Stimulated activated CD4-positive, alpha-beta T cell treated with anti-CD3 and anti-CD28 coated beads, Interleukin-12 subunit alpha, Interleukin-12 subunit beta, amount 100 ng/mL, for 4 hours (primary cell): ENCODE measurements at places on chromosomes 2 and 18.

DNA sequence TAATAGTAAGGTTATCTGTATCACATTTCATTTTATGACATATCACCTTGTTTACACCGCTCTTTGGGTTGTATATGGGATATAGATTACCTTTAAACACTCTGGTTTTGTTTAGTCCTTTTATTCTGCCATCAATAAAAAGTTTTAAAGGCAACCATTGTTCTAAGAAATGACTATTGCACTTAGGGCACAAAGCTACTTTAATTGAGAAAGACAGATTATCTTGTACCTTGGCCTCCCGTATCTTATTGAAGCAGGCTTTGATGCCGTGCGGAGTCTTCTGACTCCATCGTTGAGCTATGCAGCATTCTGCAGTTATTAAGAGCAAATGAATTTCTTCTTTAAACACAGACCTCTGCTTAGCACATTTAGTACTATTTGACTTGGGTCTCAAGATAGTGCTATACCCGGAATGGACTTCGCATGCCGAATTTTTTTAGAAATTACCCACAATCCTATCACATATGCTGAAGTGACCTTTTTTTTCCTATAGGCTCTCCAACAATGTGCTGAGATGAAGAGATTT is 16.7 kb downstream of the PKDCC start:
- DNase-seq: no peak

- DNase-seq: no peak
These were observed 112.1 kb downstream of the MCFD2 start for GRCh38 chr2:46803547-46803878.

DNA sequence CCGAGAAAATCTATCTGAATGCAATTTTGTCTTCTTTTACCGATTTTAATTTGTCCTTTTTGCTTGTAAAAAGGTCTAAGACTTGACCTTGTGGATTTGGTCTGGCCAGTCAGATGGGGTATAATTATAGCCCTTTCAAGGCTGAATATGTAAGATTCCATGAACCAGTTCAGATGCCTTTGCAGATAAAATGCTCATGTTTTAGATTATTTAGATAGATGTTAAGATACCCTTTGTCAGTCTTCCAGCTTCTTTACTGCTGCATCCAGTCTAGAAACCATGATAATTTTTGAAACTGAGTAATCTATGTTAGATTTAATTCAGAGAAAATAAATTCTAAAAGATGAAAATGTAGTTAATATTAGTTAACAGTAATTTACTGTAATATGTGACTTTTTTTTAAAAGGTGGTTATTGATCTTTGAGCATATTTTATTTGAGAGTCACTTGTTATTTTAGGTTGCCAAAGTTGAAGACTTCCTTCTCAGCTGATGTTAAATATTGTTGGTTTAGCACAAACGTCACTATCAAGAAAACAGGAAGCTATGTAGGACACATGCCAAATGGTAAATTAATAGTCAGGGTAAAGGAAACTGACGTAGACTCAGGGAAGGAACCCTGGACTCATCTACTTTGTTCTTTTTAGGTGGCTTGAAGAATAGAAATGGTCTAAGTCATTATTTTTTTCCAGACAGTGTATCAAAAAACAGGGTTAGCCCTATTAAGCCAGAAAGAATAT is 29.8 kb downstream of the BABAM2 start:
- no peak for DNase-seq

DNA sequence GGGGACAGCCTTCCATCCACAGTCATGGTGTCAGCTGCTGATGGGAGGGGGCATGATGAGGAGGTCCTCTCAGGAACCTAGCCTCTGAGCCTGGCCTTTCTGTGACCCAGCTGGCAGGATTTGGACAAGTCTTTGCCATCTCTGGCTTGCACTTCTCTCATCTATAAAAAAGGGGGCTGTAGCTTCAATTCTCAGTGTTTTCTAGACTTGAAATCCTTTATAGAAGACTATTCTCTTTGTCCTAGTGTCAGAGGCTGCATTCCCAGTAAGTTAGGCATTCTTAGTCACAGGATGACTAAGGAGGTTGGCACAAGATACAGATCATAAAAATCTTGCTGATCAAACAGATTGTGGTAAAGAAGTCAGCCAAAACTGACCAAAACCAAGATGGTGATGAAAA is 958.5 kb downstream of the CNTNAP5 start:
- DNase-seq: no peak

GRCh38 chr2:191544461-191545062 is 133.4 kb upstream of the NABP1 start:
- DNase-seq: no peak

GRCh38 chr18:11906926-11907874 is 917 bp downstream of the MPPE1 start:
- no peak for DNase-seq

- no peak for DNase-seq
These were observed 14.8 kb downstream of the ASPRV1 start for GRCh38 chr2:69946351-69947324.

GRCh38 chr2:37671009-37671815 is at the start of gene CDC42EP3:
CDC42EP3 (minus strand) TSS chr2:37671642; CDS start chr2:37646587, 25,055 bp downstream.
- peak; percentile 77 for DNase-seq

DNA sequence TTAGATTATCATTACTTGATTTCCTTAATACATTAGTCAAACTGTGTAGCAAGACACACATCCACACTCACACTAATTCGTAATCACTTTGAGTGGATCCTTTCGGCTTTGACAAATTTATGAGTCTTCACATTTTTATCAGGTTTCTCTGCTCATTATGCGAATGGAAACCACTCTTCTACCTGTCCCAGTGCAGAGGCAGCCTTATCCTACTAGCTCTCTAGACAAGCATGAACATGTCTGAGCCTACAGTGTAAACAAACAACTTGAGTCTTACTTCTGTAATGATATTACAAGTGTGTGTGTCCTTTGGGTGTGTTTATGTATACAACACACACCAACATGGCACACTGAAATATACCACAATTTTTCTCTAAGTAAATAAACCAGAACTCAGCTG is 361.9 kb upstream of the CHST9 start:
- DNase-seq: no peak

DNA sequence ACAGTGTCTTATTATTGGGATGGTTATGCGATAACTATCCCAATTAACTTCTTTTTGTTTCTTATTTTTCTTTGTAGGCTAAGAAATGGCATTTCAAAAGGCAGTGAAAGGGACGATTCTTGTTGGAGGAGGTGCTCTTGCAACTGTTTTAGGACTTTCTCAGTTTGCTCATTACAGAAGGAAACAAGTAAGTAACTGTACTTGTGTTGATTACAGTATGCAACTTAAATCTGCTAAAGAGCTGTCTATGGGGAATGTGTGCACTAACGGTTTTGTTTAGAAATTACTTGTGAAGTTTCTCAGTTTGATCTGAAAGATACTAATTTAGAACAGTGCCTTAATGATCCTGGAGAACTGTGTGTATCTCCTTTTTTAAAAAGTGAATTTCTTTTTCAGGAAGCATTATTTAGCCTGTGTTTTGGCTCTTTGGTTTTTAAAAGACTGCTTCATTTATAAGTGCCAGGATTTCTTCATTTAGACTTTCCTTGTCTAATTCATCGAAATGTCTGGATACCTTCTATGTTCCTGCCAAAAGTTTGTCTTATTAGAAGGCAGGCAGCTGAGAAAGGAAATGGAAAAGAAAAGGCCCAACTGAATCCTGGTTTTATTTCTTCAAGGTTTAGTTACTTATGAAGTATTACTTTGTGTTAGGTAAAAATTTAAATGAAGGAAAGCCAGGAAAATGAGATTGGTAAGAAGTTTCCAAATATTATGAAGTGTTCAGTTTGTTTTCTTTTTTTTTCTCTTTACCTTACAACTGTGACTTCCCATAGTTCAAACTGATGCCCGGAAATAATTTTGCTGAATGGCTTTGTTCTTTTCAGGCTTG is 40.1 kb downstream of the GPD2 start:
- DNase-seq: no peak

- DNase-seq: no peak
These were observed 43.1 kb upstream of the ATP8B1 start for GRCh38 chr18:57846258-57846657.

DNA sequence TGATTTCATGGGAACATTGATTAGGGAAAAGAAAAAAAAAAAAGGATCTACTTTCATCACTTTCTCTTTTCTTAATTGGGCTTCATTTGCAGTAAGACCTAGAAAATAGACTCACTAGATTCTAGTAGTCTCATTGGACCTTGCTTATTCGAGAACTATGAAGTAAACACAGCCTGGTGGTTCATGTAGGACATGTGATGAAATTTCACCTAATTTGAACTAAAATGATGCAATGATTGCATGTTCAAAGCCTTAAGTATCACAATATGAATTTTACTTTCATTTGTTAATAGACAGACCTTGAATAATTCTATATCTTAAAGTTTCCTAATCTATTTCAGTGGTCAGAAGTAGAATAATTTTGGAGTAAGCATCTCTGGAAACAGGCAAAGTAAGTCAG is 688.9 kb upstream of the NRXN1 start:
- DNase-seq: no peak

GRCh38 chr2:181814057-181814491 is 77.5 kb upstream of the ITPRID2 start:
- DNase-seq: no peak

GRCh38 chr18:55448420-55448819 is 139.6 kb downstream of the TCF4 start:
- no peak for DNase-seq

GRCh38 chr2:179172894-179173293 is 91.7 kb downstream of the SESTD1 start:
- DNase-seq: no peak

- DNase-seq: no peak
These were observed 75.5 kb upstream of the ST8SIA3 start for GRCh38 chr18:57276829-57277228.

DNA sequence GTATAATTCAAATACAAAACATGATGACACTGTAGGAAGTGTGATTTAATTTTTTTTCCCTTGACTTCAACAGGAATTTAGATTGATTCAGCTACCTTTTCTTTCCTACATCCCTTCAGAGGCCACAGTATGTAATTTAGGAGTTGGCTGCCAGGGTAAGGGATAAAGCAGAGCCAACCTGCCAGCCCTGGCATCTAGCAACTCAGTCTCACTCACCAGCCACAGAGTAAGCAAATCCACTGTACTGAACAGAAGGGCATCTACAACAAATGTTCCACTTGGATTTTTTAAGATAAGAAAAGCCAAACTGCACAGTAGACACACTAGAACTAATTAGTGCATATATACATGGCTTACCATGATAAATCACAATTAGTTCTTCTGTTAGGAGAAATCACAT is 54.3 kb upstream of the PEX13 start:
- DNase-seq: no peak

DNA sequence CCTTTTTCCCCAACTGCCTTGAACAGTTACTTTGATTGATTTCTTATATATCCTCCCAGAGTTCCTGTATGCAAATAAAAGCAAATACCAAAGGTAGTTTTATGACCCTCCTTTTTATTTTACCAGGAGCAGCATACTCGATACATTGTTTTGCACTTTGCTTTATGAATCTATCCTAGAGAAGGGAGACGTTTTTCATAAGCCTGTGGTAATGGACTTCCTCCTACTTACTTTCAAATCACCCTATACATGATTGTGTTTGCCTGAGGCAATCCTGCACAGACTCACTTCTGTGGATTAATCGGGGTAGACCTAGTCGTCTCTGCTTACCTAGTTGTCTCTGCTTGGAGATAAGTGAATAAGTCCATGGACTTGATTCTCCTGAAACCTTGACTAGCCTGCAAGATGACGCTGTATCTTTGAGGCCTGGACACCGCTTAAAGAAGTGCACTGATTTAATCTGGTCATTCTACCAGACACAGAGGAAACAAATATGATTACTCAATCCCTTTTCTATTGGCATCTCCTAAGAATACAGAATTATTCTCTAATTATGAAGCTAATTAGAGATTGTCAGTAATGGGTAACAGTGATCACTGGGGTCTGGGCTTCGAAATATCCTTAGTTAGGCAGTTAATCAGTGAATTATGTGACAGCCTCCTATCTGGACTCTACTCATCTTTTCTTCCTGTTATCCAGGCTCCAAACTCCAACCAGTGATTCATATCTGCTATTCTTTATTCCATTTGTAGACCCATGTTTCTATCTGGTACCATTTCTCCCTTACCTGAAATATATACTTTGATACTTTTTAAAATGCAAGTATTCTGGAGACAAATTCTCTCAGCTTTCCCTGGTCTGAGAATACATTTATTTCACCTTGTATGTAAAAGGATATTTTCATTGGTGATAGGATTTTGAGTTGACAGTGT is 447.4 kb upstream of the TRIB2 start:
- DNase-seq: no peak

DNA sequence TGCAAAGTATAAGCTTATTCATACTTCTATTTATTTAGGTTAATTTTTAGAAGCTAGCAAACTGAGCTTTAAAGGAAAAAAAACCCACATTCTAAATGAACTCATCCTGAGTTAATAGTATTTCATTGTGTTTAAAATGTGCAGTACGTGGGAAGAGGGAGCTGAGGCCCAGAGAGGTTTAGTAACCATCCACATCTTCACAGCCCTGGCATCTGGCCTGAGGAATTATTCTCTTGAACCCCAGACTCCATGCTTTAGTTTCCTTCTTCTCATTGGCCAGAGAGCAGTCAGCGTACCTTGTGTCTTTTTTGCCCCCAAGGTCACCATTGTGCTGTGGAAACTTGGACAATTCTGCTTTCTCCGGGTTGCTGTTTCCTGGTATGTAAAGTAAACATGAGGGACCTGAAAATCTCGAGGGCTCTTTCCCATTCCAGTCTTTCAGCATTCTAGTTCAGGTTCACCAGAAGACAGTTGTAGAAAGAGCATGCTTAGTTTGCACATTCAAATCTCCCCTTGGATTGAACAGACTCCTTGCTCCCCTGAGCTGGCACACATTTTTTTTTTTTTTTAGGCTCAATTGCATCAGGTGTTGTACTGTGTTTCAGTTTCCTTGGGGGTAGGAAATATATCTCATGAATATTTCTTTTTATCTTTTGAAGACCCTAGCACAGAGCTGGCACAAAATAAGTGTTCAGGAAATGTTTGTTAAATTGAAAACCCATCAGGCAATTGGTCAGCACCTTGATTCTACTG is 81.4 kb downstream of the MYCN start:
- DNase-seq: no peak

DNA sequence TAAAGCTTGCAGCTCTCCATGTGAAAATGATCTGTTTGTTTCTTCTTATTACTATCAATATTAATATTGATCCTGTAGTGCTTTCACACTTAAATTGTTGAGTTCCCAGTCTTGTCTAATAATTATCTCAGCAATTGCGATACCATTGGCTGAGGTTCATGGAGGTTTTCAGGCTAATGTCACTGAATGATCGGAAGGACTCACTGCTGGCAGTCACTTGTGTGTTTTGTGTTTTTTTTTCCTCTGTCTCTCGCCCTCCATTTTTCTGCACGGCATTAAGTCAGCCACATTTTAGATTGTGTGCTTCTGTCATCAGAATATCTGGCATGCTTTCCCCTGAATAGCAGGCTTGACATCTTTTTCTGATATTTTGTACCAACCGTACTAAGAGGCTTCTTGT is 43.7 kb downstream of the AGAP1 start:
- DNase-seq: no peak

DNA sequence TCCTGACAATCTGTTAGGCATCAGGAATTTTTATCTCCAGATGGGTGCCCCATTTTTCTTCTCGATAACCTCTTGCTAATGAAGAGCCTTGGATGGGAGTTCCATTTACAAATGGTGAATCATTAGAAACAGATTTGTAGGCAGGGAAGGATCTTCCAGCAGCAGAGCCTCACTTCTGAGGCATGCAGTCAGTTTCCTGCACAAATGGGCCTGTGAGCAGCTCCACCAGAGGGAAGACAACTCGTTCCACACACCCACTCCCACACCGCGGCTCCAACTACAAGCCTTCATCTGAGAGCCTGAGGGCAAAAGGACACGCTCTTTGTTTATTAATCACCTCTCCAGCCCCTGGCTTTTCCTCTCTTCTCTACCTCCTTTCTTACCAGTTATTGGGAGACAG is 108.5 kb downstream of the CTAGE1 start:
- no peak for DNase-seq
